HEK293T (cell line): ENCODE measurements at places on chromosomes 7 and 10.

DNA sequence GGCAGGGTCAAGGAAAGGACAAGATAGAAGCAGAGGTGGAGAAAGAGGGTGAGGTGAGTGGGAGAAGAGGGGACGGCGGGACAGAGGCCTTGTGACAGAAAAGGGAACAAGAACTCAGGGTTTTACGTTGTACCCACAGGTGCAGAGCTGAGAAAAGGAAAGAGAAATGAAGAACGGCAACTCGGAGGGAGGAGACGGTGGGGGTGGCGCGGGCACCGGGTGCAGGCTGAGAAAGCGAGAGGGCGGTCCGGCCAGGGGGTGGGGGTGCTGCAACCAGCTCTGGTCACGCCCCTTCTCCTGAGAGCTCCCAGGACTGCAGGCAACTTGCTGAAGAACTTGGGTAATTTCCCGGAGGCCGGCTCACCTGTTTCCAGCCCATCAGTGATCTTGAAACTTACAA, 65.3 kb downstream of the CARD11 start:
- no peak for DNase-seq

DNA sequence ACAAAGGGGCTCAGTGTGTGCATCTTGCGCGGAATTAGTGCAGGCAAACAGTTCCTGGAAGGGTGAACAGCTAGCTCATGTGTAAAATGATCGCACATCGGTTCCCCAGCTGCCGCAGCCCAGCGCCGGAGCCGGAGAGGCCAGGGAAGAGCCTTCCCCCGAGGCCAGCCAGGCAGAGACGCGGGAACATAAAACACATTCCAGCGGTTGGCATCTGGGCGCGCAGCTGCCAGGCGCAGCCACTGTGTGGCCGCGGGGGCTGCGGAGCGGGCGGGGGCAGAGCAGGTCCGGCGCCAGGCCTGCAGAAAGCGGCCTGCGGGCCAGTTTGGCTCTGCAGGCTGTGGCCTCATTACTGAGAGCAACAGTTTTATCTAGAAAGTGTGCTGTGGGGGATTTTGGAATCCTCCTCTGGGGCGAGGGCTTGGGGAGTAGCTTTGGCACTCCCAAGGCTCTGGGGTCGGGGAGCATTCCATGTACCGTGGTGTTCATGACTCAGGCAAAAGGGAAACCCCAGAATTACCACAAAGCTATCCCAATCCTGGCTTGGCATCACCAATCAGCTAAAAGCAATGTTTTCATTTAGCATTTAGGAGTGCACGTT, 74.3 kb downstream of the SAMD9 start:
- DNase-seq = no peak

GRCh38 chr10:63553473-63553872, 32.3 kb downstream of the REEP3 start:
- no peak for DNase-seq

DNA sequence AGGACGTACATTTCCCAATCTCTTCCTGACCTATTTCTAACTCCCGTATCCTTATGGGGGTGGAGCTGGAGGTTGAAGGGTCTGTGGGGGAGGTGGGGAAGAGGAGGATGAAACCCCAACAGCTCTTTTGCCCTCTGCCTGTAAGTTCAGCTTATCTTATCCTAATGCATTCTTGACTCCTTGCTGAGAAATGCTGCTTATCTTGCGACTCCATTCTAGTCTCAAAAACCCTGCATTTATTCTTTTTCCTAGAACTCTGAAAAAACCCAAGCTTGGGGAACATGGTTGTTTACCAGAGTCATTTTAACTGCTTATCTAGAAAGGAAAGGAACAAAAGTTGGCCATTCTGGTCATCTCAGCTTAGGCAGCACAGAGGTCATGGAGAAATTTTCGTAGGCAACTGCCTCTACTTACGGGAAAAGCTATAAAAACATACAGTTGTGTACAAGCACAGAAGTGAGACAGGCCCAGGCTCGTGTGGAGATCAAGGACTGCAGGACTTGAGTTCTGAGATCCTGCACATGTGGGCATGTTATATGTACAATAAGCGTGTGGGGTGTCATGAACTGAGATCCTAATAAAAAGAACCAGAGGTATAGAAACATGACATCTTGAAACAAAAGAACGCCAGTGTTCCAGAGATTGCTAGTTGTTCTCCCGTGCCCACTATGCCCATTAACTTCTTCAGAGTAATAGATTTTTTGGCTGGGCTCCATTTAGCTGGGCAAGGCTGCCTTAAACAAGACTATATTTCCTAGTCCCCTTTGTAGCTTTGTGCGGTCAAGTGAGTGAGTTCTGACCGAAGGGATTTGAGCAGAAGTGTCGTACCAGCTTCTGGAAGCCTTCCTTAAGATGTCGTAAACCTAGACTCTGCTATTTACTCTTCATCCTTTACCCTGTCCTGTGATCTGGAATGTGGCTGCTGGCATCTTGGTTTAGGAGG, 9.6 kb downstream of the INMT start:
- no peak for DNase-seq

DNA sequence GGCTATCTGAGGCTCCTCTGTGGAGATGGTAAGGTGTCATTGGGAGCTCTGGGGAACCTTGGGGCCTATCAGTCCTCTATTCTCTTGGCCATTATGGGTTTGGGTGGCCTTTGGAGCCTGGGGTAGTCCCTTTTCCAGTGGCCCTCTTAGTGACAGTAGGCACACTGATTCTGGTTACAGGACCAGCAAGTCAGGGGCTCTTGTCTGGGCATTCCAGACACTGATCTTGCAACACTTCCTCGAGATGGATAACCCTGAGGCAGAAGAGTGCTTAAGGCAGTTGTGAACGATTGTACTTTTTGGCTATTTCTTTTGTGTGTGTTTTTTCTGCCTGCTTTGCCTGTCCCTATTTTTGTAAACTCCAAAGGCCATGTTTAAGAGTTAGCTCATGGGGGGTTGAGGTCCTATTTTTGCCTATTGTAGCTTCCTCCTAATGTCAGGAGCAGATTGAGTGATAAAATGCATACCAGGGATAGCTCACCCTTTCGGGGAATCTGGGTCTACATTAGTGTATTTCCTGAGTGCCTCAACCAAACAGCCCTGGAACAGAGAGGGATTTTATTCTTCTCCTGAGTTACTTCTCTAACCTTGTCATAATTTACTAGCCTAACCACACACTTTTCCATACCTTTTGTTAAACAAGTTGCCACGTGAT, 61.2 kb downstream of the PRKAR2B start:
- DNase-seq = no peak

- DNase-seq = no peak
Measured at GRCh38 chr10:15545884-15546283, 173.8 kb downstream of the ITGA8 start.

- peak; percentile 75 for DNase-seq
Measured at GRCh38 chr7:100247152-100247757, 27.5 kb downstream of the PVRIG start.

DNA sequence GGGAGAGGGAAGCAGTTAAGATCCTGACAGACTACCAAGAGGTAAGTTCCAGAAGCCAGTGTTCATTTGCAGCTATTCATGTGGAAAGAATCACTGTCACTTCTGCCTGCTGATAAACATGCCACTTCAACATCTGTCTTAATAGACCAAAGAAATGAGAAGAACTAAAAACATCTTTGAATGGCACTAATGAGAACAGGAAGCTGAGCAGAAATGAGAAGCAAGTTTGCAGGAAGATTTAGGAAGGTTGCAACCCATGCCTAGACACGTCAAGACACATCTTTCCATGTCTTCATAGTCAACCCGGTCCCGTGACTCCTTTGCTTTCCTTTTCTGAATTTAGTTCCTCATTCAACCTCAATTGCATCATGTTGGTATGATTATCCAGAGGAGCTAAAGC, 180.0 kb downstream of the PDE1C start:
- DNase-seq = no peak

DNA sequence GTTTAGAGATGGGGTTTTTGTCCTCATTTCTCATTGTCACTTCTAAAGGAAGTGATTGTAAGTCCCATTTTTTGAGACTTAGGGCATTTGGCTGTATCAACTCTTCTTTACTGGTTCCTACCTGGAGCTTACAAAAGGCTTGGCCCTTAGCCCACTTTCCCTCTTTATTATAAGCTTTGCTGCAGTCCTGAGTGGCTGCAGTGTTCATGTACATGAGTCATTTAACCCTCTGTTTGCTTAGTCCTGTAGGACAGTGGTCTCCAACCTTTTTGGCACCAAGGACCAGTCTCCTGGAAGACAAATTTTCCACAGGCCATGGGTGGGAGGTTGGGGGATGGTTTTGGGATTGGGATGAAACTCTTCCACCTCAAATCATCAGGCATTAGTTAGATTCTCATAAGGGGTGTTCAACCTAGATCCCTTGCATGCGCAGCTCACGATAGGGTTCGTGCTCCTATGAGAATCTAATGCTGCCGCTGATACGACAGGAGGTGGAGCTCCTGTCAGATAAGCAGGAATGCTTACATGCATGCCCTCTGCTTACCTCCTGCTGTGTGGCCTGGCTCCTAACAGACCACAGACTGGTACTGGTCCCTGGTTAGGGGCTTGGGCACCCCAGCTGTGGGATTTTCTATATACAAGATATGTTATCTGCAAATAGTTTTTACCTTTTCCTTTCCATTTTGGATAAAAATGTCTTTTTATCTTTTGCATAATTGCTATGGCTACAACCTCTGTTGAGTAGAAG, 99.7 kb downstream of the CCSER2 start:
- DNase-seq = no peak

GRCh38 chr7:13151978-13152377, 464.5 kb downstream of the ARL4A start:
- DNase-seq = no peak

- no peak for DNase-seq
Measured at GRCh38 chr10:43110338-43111071, 27.7 kb upstream of the CSGALNACT2 start.

- DNase-seq = no peak
Measured at GRCh38 chr7:153675131-153675530, 377.1 kb upstream of the DPP6 start.

DNA sequence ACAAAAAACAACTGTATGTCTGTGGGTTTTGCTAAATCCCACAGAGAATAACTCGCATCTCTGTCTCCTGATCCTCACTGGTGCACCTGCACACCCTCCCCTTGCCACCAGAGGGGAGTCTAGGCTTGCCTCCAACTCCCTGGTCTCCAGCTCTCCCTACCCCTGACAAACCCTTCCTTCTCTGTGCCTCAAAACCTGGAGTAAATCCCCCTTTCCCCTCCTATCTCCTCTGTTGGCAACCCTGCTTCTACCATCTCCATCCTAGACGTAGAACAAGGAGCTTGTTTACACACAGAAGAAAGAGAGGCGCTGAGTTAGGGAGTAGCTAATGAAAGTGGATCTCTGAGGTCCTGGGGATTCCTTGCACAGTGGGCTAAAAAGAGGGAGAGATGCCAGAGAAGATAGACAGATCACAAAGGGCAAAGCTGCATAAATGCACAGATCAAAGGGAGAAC, 6.0 kb downstream of the MBLAC1 start:
- DNase-seq = peak; percentile 78

DNA sequence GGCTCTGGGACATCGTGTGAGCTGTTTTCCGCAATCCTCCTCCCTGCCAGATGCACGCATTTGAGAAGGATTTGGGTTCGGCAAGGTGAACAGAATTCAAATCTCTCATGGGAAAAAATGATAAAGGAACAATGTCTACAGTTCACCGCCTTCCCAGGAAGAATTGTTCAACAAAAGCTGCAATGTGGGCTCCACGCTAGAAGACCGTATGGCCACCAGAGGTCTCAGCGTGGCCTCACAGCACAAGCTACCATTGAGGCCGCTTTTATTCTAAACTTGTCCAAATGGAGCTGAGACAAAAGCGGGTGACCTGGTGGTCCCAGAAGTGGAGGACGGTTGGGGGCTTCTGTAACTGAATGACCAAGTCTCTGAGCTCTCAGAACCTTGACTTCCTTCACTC, 733.1 kb downstream of the PARD3 start:
- DNase-seq = no peak

DNA sequence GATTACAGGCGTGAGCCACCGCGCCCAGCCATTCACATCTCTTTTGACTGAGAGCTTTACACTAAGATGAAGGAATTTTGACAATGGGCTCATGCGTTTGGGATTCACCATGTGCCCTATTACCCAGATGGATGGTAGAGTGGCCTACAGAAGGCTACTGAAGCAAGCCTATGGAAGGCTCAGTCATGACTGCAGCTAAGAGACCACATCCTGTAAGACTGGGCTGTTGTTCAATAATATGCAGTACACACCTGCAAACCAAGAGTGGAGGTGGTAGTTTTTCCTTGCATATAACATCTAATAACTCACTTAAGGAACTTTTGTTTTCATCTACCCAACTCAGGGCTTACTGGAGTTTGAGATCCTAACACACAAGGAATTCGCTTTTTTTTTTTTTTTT, 6.1 kb upstream of the WIPI2 start:
- DNase-seq = no peak

- DNase-seq = no peak
Measured at GRCh38 chr10:37855636-37856035, 1.8 kb downstream of the ZNF248 start.

DNA sequence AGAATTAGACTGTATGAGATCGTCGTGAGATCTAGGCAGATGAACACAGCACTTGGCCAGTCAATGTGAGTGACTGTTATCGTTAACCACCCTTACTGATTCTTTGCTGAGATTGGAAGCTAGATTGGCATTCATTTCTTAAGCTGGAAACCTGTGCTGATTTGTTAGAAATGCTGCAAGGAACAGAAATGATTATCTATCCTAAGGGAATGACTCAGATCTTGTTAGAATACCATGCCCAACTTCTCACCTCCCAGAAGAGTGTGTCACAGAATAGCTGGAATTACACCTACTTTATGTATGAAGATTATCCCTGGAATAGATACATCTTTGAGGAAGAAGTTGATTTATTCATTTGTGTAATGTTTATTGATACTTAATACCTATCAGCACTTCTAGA, 275.2 kb downstream of the AUTS2 start:
- DNase-seq = no peak

DNA sequence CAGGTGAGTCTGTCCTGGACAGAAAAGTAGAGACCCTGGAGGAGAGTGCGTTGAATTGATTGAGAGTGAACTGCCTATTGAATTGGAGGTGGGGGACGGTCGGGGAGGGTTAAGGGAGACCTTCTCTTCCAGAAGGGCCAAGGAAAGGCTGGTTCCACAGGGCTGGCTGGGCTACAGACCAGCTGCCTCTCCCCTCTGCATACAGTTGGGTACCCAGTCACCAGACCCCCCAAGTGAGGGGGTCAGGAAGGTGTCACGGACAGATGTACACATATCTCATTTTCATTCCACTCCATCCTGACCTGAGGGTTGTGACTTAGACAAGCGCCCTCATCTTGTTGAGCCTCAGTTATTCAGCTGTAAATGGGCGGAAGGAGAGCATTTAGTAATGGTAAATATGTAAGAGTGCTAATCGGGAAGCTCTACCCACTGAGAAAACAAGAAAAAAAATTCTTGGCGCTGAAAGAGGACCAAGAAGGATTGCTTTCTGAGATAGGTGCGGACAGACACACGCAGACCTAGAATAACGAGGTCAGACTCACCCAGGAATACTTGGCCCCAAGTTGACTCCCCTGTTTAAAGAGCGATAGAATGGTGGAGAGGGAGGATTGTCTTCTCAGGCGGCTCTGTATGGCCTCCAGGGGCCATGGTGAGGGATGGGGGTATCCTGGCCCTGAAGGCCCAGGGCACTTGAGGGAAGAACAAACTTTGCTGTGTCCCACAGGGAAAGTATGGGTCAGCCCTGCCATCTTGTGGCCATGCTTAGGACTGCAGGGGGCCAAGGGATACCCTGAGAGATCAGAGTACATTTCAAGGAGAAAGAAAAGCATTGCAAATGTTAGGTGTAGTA, 7.2 kb upstream of the MBL2 start:
- DNase-seq = peak; percentile 90
